Natural killer cell treated with Interleukin-12 subunit alpha and Interleukin-12 subunit beta and Interleukin-15 and Interleukin-18, amount 100 ng/mL, for 72 hours (primary cell): ENCODE measurements at places on chromosomes 2 and 18. TPM values are rescaled to one million over a fixed set of nuclear protein-coding genes. Genes with fewer than 3 reads are reported as not detected.

CLEC4F gene
- total RNA-seq: 8.9 TPM

DNA sequence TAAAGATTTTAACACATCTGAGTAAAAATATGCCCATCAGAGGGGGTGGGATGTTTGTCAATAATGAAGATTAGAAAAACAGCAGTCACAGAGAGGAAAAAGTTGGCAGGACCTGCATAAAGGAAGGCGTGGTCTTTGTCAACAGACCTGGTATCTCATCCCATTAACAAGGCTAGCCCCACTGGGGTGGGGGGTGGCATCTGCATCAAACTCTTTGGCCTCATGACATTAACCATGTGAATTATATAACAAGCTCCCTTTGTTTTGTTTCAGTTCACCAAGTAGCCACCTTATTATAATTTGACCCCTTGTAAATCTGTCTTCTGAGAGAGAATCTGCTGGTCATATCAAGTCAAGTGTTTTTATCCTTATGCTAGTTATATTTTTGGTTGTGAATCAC is 28.8 kb downstream of the NEMP2 start:
- H3K27me3 ChIP-seq: no peaks in the 10 kb centered on the region
- no peak overlapping the region for H3K27ac ChIP-seq
- no peak for DNase-seq

SP9 gene
- total RNA-seq: not detected

- H3K4me1 ChIP-seq: no peaks in the 10 kb centered on the region
- DNase-seq: no peak
- H3K27me3 ChIP-seq: peaks cover 5% of the 10 kb centered on the region
Measured at GRCh38 chr2:179842498-179843153, 18.8 kb downstream of the ZNF385B start.
